ENCODE measurements at places on chromosomes 4 and X.

DNA sequence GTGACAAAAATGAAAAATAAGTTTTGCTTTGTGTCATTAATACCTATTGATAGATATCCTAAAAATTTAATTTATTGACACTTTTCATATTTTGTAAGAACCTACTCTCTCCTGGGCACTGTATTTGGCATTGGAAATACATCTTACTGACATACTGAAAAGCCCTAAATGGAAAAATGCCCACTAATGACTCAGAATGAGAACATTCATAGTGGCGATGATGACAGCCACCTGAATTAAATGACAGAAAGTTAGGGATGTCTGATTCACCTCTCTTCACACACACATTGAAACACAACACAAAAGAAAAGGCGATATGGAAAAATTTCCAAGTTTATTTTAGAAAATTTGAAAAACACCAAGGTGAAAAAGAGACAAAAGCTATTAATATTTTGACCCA lies 992.3 kb downstream of the STPG2 start:
- no peak overlapping the region for H3K4me3 ChIP-seq
- no peak overlapping the region for H3K27ac ChIP-seq

- H3K4me3 ChIP-seq, result no peak overlapping the region
- H3K4me1 ChIP-seq, result no peaks in the 10 kb centered on the region
- no peaks in the 10 kb centered on the region for H3K36me3 ChIP-seq
- no peak overlapping the region for H3K27ac ChIP-seq
Observed at GRCh38 chr4:79625361-79625760, 217.3 kb upstream of the GK2 start.

DNA sequence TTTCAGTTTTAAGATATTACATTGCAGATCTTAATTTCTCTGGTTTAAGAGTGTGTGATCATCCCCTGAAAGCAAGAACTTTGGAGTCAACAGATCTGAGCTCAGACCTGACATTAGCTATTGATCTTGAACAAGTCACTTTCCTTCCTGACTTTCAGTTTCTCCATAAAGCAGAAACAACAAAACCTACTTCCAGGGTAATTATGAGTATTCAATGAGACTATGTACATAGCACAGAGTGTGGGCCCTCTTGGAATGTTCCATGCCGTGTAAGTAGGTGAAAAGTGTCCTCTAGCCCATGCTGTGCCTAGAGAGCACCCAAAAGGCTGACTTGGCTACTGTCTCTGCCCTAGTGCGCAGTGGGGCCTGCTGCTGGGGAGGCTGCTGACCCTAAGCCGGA lies 188.0 kb upstream of the RPL34 start:
- H3K4me1 ChIP-seq, result peaks cover 4% of the 10 kb centered on the region
- H3K4me3 ChIP-seq, result no peak overlapping the region
- peak overlapping the region; percentile 84 for H3K27ac ChIP-seq

- no peak overlapping the region for H3K4me3 ChIP-seq
- H3K27ac ChIP-seq, result peak overlapping the region; percentile 43
- no peaks in the 10 kb centered on the region for H3K27me3 ChIP-seq
- DNase-seq, result no peak
- H3K4me1 ChIP-seq, result peaks cover 15% of the 10 kb centered on the region
Observed at GRCh38 chrX:54173791-54174190, 9.3 kb downstream of the FAM120C start.

- DNase-seq, result no peak
- no peaks in the 10 kb centered on the region for H3K4me1 ChIP-seq
- H3K4me3 ChIP-seq, result no peak overlapping the region
Observed at GRCh38 chr4:126448086-126448845, 1133.5 kb downstream of the FAT4 start.

DNA sequence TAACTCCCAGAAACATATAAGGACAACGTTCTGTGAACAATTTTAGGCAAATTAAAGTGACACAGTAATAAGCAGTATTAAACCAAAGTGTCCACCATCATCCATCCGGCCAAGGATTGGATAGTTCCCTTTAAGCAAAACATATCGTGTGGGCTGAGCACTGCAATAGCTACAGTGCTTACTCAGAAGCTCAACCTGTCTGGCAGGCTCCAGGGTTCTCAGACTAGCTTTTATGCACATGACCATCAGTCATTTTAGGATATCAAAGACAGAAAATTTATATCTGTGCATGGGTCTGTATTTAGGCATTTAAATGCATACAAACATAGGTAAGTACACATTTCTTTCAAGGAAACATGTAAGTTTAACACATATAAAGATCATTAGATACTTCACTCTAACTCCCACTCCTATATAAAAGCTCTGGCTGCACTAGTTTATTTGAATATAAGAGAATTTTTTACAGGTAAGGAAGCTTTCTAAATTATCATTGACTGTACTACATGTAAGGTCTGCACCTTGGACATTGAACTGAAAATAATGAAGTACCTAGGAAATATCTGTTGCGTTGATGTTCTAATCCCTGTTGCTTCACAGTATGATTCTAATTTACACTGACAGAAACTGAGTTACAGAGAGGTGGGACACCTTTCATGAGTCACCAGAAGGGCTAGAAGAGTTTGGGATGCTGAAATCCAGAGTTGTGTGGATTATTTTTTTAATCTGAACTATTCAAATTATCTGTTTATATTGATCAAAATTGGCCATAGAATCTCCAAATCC lies 67.6 kb downstream of the ELOVL6 start:
- peaks cover 16% of the 10 kb centered on the region for H3K4me1 ChIP-seq
- no peak for DNase-seq
- H3K4me3 ChIP-seq, result no peak overlapping the region
- H3K36me3 ChIP-seq, result peaks cover 16% of the 10 kb centered on the region

DNA sequence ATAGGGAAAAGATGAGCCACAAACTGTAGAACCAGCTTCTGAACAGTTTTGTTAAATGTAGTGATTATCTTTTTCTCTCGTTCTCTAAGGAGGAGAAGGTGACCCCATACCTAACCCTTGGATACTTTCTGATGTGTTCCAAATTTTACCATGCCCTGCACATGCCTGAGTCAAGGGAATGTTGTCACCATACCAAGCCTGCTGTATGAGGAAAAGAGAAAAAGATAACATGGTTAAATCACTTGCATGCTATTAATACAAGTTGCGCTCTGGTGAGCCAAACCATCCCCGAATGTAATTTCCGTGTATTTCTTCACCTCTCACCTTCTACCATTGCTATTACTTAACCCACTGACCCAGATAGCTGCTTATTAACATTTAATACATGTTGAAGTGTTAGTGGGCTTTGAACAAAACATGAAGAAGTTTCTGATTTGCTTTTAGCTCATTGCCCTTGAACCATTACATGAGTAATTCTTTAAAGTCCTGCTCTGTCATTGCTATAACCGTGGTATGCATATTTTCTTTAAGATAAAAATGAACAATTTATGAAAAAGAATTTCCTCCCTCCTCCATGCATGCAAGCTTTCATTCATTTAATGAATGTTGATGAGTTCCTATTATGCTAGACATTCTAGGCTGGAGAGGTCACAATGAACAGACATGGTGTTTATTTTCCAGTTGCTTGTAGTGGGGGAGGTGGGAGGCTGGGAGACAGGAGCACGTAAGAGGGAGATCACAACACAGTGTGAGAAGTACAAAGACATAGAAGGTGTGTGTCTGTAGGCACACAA lies 13.6 kb upstream of the KIT start:
- DNase-seq, result no peak
- H3K27ac ChIP-seq, result no peak overlapping the region
- H3K4me1 ChIP-seq, result peaks cover 5% of the 10 kb centered on the region
- no peak overlapping the region for H3K4me3 ChIP-seq
- no peaks in the 10 kb centered on the region for H3K36me3 ChIP-seq
- H3K27me3 ChIP-seq, result no peaks in the 10 kb centered on the region

- H3K27me3 ChIP-seq, result peaks cover 87% of the 10 kb centered on the region
- peak; percentile 44 for DNase-seq
- peak overlapping the region; percentile 89 for H3K4me3 ChIP-seq
- H3K36me3 ChIP-seq, result no peaks in the 10 kb centered on the region
Observed at GRCh38 chr4:180058691-180059215, 2184.4 kb upstream of the TENM3 start.

- no peak overlapping the region for H3K4me3 ChIP-seq
- no peaks in the 10 kb centered on the region for H3K27me3 ChIP-seq
- H3K27ac ChIP-seq, result no peak overlapping the region
- no peaks in the 10 kb centered on the region for H3K36me3 ChIP-seq
Observed at GRCh38 chr4:183364025-183364424, 41.8 kb upstream of the CLDN24 start.

GRCh38 chr4:153987291-153987690 lies 198.4 kb upstream of the SFRP2 start:
- no peaks in the 10 kb centered on the region for H3K27me3 ChIP-seq
- DNase-seq, result no peak
- H3K4me1 ChIP-seq, result peaks cover 55% of the 10 kb centered on the region
- peaks cover 26% of the 10 kb centered on the region for H3K36me3 ChIP-seq
- H3K27ac ChIP-seq, result peak overlapping the region; percentile 96

DNA sequence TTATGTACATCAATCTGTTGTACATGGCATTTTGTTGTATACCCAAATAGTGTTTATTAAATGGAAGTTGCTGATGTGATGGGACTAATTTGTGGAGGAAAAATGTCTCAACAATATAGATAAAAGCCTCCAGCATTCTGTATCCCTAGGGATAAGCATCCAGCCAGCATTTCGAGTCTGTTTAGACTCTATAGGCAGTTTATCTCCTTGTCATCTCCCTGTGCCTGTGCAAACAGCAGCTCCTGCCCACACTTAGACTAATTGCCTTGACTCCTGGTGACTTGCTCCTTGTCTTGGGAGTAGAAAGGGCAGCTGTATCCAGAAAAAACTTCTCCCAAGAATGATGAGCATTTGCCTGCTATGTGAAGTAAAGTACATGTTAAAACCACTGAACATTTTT lies 83.8 kb downstream of the DOCK11 start:
- H3K4me1 ChIP-seq, result peaks cover 18% of the 10 kb centered on the region
- H3K27ac ChIP-seq, result no peak overlapping the region
- DNase-seq, result no peak
- H3K4me3 ChIP-seq, result no peak overlapping the region
- H3K27me3 ChIP-seq, result no peaks in the 10 kb centered on the region
- peaks cover 13% of the 10 kb centered on the region for H3K36me3 ChIP-seq

DNA sequence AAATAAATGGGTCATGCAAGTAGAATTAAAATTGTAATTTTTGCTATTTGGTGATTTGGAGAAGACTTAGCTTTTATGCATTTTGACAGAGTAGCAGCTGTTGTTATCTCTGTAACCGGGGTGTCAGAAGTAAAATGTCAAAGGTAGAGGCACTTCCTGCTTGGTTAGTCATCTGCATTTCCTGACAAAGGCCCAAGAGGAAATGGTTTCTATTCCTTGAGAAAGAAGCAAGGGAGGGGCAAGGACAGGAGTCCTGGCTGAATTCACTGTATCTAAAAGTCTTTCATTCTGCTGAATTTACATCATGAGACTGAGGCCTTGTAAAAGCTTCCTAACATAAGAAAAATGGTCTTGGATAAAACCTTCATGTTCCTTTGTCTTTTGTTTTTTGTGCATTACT lies 550.9 kb upstream of the BOD1L1 start:
- DNase-seq, result no peak
- H3K4me1 ChIP-seq, result peaks cover 13% of the 10 kb centered on the region
- H3K27me3 ChIP-seq, result no peaks in the 10 kb centered on the region

- H3K27ac ChIP-seq, result no peak overlapping the region
- no peaks in the 10 kb centered on the region for H3K36me3 ChIP-seq
- H3K27me3 ChIP-seq, result no peaks in the 10 kb centered on the region
- H3K4me3 ChIP-seq, result no peak overlapping the region
Observed at GRCh38 chrX:111041018-111041462, 55.0 kb upstream of the PAK3 start.
